ENCODE measurements at places on chromosomes 12 and 14. TPM values are rescaled to one million over a fixed set of nuclear protein-coding genes. Genes with fewer than 3 reads are reported as not detected.

Gene SDSL
- 2.1 TPM for total RNA-seq

GRCh38 chr14:30907659-30908057 lies 33.3 kb downstream of the COCH start:
- DNase-seq: no peak

DNA sequence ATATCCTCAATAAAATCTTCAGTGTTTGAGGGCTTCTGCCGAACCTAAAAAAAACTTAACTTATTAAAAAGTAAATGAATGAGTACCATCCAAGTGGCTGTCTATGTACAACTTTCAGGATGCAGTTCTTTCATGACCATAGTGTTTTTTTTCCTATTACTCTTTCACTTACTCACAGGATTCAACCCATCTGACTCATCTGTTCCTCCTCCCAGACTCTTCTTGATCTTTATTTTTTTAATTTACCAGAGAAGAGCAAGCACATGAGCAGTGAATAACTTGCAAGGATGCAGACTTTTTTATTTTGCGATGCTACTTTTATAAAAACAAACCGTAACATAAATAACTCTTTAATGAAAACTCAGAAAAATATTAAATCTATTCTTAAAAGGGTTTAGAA lies 24.5 kb downstream of the RECQL start:
- no peak for DNase-seq

GRCh38 chr12:6957741-6958608 lies 6.8 kb downstream of the PTPN6 start:
- no peak for DNase-seq

Gene LMNTD1
- not detected for total RNA-seq

- no peak for DNase-seq
Measured at GRCh38 chr14:97539411-97539795, 742.2 kb downstream of the VRK1 start.

DNA sequence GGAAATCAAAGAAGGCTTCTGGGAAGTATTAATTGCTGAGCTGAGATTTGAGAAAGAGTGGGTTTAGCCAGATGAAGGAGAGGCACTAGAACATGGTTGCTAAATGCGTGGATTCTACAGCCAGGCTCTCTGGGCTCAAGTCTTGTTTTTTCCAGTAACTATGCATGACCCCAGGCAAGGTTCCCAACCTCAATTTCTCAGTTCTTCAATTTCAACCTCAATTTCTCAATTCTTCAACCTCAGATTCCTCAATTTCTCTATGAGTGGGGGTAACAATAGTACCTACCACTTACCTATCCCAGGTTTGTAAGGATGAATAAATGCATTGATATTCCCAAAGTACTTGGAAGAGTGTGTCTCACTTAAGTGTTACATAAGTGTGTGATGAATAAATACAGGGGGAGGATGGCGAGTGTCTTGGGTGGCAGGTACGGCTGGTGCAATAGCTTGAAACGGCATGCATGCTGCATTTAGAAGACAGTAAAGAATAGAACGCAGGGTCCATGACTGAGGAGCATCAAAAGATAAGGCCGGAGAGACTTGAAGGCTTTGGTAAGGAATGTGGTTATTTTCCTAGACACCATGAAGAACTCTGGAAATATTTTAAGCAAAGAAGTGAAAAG lies 149.1 kb upstream of the ATP2B1 start:
- DNase-seq: no peak

GRCh38 chr12:94286583-94287244 lies 138.3 kb downstream of the PLXNC1 start:
- no peak for DNase-seq

- DNase-seq: no peak
Measured at GRCh38 chr12:54068418-54069070, 14.9 kb downstream of the HOXC4 start.

- no peak for DNase-seq
Measured at GRCh38 chr14:55884819-55885218, 233.4 kb upstream of the PELI2 start.

DNA sequence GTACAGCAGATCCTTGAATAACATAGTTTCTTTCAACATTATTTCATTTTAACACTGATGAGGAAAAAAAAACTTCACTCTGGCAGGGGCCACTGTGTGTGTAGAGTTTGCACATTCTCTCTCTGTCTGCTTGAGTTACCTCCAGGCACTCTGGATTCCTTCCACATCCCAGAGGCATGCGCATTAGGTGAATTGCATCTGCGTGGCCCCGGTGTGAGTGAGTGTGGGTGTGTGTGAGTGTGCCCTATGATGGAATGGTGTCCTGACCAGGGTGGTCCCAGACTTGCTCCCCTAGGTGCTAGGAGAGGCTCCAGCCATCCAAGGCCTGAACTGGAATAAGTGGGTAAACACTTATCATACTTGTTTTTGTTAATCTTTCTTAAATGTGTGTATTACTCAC lies 90.6 kb upstream of the LRIG3 start:
- no peak for DNase-seq

DNA sequence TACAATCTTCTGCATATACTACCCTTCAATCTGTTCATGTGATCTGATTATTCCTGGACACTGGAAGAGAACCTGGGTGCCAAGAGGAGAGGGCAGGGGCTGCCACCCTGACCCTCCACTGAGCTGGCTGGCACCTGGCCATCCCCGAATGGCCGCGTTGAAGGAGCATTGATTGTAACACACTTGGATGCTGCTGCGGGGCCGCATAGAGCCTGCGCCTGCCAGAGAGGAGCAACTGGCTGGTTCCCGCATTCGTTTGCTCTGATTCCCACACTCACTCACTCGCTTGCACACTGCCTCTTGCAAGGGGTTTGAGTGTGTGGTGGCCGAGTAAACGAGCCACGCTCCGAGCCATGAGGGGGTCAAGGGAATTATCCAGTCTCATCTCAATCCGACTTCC lies 32.4 kb downstream of the PSEN1 start:
- DNase-seq: no peak

GRCh38 chr14:35287431-35288013 lies 4.7 kb upstream of the PSMA6 start:
- no peak for DNase-seq

- DNase-seq: no peak
Measured at GRCh38 chr12:9626821-9627220, 19.1 kb upstream of the KLRB1 start.

DNA sequence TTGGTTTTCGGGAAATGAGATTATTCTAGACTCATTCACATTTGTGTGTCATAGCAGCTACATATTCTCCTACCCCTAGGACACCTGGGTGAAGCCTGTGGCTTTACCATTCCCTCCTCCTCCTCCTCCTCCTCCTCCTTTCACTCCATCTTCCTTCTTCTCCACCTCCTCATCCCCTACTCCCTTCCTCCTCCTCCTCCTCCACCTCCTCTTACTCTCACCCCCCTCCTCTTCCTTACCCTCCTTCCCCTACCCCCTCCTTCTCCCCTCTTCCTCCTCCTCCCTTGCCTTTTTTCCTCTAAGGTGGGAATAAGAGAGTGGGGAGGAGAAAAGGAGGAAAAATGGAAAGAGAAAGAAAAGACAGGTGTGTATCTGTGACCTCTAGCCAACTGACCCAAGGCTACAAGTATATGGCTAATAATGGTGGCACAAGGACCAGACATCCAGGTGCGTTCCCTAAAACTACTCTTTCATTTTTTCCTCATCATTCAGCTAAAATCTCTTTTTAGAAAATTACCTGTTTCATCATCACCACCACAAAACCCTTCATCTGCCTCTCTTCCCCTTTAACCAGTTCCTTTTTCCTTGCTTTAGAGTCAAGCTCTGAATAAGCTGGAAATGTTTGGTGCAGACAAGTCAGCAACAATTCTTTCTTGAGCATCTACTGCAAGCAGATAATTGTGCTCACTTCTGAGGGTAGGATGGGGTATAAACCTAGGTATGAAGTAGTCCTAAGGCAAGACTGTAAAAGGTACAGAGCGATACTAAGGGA lies 149.8 kb upstream of the FOXN3 start:
- DNase-seq: no peak

GRCh38 chr12:7749442-7749841 lies 2.3 kb upstream of the CLEC4C start:
- no peak for DNase-seq

DNA sequence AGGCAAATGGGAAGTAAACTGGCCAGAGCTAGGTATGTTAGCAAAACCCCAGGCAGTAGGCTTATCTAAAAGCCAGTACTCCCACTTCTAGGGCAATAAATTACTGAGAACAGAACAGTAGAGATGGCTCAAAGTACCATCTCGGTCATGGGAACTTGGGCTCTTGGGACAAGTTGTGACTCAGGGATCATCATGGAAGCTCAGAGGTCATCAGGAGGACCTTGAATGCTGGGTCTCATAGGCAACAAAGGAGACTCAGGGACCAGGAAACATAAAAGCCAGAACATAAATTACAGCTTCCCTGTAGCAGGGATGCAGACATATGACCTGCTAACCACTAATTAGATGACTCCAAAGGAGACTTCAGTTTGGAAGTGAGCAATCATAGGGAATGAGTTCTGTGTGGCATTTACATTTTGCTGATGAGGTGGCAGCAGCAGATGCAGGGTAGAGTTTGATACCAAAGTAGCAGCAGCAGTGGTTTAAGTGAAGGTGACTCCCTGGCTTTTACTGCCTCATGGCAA lies 97.6 kb upstream of the SCAF11 start:
- DNase-seq: no peak

Gene GALNT16
- 6.5 TPM for total RNA-seq

GRCh38 chr14:99393059-99393655 lies 87.5 kb downstream of the SETD3 start:
- no peak for DNase-seq

DNA sequence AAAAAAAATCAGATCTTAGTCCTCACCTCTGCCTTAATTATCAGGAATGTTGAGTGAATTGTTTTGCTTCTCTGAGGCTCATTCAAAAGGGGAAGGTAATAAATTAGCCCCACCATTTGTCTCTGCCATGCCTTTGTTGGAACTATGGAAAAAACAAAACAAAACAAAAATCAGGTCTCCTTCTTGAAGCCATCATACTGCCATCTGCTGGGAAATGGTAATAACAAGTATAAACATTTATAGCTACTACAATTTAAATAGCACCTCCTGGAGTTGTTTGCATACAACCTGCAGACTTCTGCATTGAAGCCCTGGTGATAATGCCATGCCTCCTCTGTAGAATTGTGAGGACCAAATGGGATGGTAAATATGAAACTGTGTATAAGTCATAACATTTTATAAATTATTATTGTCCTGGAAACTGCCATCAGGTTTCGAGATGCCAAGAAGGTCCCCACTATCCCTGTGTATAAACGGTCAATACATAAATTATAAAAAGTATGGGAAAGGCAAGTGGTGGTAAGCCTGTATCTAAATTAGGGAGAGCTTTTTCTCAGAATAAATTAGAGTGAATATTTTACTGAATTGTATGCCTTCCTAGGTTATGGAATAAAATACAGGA lies 87.2 kb upstream of the FGD4 start:
- DNase-seq: no peak

DNA sequence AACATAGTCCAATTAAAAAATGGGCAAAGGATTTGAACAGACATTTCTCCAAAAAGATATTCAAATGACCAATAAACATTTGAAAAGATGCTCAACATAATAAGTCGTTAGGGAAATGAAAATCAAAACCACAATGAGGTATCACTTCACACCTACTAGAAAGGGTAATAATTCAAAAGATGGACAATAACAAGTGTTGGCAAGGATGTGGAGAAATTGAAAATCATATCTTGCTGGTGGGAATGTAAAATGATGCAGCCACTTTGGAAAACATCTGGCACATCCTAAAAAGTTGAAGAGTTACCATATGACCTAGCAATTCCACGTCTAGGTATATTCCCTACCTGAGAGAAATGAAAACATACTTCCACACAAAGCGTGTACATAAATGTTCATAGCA lies 1.9 kb downstream of the COX16 start:
- DNase-seq: no peak

GRCh38 chr12:130796985-130797686 lies 41.9 kb downstream of the STX2 start:
- no peak for DNase-seq

Gene IL26
- not detected for total RNA-seq

- DNase-seq: no peak
Measured at GRCh38 chr12:2678426-2678825, 116.3 kb upstream of the FKBP4 start.

- no peak for DNase-seq
Measured at GRCh38 chr14:38870296-38870836, 232.7 kb downstream of the SEC23A start.

DNA sequence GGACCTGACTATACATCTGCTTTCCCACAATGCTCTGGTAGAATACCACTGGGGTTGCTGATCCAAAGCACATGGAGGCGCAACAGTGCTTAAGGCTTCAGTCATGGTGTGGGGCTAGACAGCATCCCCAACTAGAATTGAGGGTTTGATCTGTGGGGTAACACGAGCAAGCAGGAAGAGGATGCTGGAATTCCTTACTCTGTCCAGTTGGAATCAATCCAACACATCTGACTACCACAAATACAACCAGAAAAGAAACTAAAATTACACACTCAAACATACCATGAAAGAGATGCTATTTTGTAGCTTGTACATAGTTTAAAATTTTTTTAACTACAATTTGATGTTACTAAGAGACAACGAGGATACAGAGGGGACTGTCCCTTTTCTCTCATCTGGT lies 40.4 kb upstream of the GTF2A1 start:
- DNase-seq: no peak

GRCh38 chr14:59281609-59282377 lies 93.3 kb downstream of the DAAM1 start:
- no peak for DNase-seq

GRCh38 chr12:65970821-65971220 lies 146.5 kb downstream of the HMGA2 start:
- DNase-seq: no peak

GRCh38 chr12:68352067-68352466 lies 19.9 kb upstream of the MDM1 start:
- DNase-seq: no peak

DNA sequence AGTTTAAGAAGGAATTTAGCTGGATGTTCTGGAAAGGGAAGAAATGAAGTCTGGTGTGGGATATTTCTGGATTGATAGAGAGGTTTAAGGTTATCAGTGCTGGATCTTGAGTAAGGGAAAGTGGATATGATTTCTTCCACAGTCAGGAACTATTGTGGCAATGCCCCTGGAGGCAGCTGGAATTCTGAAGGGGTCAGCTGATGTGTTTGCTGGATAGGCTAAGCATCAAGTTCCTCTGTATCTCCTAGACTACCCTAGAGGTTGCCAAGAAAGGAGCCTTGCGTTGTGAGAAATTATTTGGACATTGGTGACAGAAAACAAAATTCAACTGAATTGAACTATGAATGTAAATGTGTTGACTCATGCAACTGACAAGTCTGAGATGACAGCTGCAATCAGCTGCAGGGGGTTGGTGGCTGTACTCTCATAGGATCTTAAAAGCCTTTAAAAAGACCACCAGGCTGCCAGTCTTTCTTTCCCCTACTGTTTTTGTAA lies 244.4 kb downstream of the ATXN7L3B start:
- DNase-seq: no peak

GRCh38 chr12:107983756-107984472 lies 145.2 kb upstream of the WSCD2 start:
- DNase-seq: no peak
